ENCODE measurements at places on chromosomes 2 and 18.

GRCh38 chr2:73172963-73173362 lies 29.4 kb upstream of the NOTO start:
- DNase-seq = no peak

GRCh38 chr2:99822474-99823207 lies 319.7 kb downstream of the AFF3 start:
- DNase-seq = no peak

DNA sequence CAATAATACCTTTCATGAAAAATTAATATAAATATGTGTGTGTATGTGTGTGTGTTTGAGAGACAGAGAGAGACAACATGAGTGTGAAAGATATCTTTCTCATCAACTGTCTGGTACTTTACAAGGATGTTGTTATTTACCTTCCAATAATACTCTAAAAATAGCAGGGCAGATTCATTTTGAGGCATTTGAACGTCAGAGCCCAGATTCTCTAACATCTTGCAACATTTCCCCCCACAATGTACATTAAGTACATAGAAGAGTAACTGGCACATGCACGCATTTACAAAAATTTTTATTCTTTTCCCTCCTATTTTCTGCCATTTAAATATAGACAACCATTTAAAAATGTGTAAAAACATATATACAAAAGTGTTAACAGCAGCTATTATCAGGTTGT lies 100.9 kb downstream of the PID1 start:
- DNase-seq = no peak

DNA sequence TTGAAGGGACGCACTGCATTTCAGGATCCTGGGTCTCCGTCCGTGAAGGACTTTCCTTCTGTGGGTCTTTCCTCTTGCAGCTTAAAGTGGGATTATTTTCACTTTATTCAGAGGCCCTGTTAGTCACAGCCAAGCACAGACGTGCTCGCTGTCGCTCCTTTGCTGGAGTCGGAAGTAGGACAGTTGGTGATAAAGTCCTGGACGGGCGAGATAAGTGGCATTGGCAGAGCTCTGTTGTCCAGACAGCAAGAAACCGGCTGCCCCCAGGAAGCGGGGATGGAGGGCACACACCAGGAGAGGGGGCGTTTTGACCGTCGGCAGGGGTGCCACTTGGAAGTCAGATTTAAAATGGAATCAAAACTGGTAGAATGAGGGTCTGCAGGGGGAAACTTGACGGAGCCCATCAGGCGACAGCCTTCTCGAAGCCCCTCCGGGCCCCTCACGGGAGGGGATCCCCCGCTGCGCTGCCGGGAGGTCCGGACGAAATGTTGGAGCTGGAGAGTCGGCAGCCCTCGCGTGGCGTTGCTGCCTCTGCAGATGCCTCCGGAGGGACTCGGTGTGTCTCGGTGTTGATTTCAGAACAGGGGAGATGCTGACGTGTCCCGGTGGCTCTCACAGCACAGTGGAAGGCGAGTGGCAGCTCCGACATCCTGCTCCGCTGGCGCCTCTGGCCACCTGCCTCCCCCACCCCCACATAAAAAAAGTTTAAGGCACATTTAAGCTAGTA lies 124.2 kb downstream of the NFATC1 start:
- peak; percentile 30 for DNase-seq

DNA sequence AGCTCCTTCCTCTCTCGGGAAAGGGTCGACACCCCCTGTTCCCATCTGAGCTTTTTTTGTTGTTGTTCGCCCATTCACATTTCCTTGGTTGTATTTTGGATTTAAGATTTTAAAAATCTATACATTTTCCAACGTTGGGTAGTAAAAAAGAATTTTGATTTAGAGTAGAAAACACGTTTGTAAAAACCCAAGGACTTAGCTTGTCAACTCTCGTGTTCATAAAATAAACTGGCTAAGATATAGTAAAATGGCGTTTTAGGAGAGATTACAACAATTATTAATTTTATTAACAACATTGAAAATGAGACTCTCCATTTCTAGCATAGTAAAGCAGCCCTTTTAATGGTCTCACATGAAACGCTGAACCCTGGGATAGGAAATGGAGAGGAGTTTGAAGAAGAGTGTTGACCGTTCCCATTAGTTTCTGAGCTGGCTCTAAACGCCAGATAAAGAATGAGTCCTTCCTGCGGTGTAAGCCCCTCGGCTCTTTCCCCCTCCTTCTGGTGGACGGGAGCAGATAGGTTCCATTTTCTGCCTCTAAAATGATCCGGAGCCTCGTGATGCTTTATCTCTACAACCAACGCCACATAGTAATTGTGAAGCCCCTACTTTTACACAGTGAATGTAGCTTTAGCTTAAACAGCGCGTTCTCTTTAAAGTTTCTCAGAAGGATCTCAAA lies 24.0 kb upstream of the ZNF516 start:
- DNase-seq = peak; percentile 74

DNA sequence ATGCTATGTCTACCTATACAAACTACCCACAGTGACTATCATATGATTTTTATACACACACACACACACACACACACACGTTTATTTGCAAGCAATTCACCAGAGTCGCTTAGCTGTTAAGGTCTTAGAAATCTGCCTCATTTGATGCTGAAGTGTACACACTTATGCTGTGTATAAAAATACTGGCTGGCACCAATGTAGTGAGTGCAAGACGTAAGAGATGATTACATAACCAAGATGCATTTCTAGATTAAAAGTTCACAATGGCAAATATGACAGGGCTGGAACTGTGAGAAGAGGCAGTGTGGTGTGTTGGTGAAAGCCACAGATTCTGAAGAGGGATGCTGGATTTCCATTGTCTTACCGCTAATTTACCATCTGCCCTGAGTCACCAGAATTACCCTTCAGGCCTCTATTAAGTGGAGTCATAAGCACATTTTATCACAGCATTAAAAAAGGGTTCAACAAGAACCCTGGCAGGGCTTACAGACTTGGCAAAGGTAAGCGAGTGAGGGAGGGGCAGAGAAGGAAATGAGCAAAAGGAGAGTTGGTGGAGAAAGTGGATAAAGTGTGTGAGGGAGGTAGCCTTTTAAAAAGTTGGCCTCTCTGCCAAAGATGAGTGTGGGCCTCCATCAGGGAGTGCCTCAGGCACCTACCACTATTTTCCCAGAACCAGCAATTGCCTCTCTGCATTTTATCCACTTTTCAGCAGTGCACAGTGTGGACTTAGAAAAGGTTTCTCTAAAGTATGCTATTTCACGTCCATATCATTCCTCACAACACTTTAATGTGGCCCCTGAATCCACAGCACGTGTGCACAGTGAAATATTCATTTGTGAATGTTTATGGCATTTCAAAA lies 21.5 kb downstream of the MEIS1 start:
- no peak for DNase-seq

DNA sequence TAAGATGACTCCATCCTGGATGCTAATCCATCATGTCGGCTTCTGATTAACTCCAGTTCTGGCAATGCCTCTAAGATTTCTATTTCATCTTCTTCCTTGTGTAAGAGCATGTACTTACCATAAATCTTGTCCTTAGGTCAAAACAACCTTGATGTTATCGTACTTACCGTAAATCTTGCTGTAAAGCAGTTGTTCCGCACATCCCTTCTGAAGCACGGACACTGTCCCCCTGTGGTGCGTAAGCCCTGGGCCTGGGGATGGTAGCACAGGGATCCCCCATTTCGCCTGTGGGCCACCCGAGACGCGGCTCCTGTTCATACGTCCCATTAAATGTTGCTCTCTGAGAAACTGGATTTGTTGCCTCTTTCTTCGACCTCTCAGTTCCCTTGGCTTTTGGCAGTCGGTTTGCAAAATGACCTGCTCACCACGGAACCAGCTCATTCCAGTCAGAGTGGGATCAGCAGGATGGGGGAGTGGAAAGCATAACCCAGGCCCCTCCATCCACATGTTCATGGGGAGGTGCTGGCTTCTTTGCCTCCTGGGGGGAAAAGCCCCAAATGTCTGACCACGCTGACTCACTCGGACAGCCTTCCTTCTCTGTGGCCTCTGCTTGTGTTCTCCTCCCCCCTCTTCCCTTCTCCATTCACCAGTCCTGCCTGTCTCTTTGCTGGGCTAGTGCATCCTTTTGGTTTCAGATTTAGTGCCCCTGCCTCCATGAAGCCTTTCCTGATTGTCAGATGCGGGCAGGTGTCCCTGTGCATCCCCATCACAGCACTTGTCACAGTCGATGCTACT lies 49.9 kb downstream of the RAB31 start:
- no peak for DNase-seq

DNA sequence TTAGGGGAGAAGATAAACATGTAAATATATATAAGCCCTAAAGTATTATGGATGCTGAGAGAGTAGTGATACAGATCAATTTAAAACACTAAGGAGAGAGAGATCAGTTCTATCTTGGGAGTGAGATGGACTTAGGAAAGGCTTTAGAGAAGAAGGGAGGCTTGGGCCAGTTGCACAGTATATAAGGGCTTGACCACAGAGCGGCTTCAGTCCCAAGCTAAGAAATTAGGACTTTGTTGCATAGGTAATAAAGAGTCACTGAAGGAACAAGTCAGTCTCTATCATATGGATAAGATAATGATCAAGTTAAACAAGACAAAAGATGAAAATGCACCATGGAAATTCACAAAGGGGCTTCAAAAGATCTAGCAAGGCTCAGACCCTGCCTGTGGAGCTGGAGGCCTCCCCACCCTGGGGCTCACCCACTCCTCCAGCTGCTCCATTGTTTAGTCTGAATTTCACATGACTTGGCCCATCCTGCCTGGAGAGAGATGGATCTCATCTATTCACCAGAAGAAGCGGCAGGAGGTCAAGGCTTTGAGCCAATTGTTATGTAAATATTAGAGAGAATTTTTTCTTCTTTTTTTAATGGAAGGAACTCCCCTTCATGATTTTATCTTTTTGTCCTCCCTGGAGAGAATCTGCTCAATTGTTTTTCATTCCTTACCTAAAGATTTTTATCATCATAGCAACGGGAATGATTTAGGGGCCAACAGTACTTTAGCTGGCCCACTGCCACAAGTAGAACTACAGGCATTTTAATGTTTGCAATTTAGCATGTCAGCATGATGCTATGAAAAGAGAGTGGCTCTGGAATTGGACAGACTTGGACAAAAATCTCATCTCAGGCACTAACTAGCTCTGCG lies 44.0 kb downstream of the GYPC start:
- no peak for DNase-seq

- no peak for DNase-seq
Observed at GRCh38 chr2:126990605-126991532, 92.2 kb downstream of the TEX51 start.

DNA sequence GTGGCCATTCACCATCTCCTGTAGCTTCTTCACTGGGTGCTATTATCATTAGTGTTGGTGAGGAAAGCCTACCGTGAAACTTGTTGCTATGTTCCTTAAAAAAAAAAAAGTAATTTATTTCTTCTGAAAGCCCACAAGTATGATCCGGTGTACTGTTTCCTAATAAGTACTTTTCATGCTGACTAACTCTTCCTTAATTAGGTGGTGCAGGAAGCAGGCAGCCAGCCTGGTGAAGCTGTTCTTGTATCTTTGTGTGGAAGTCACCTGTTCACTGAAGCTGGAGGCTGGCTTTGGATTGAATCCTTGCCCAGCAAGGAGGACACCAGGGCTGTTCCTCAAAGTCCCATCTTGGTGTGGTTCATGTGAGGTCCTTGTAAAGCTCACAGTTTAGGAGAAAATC lies 321.7 kb upstream of the THSD7B start:
- DNase-seq = no peak

DNA sequence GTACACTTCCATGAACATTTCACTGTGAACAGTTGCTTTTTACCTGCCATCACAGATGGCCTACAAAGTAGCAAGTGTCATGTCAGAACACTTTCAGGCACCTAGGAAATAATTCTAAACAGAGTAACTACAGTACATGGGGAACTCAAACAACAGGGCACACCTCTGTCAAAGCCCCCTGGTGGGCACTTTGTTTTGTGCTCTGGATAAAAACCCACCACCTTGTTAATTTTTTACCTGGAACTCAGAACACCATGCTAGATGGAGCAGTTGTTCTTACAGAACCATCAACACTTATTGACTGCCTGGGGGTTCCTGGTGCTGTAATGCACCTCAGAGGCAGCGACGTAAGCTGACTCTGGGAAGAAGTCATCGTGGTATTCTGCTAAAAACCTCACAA lies 2.3 kb downstream of the MSL3B start:
- DNase-seq = no peak

GRCh38 chr2:199902486-199903110 lies 8.5 kb upstream of the C2orf69 start:
- DNase-seq = no peak

DNA sequence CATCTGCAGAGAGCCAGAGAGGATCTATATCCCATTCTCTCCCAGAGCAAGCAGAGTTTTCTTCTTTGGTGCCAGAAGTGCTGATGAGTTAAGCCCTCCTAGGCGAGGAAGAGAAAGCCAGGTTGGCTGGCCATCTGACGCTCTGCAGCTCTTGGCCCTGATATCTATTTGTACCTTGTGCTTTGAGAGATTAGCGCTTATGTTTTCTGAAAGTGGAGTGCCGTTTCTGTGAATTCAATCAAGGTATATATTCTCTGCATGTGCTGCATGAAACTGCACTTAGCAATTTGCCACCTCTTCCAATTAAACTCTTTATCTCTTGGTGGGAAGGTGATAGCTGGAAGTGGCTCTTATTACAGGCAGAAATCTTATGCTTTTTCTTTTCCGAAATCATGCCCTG lies 177.5 kb downstream of the LPIN1 start:
- DNase-seq = peak; percentile 72

DNA sequence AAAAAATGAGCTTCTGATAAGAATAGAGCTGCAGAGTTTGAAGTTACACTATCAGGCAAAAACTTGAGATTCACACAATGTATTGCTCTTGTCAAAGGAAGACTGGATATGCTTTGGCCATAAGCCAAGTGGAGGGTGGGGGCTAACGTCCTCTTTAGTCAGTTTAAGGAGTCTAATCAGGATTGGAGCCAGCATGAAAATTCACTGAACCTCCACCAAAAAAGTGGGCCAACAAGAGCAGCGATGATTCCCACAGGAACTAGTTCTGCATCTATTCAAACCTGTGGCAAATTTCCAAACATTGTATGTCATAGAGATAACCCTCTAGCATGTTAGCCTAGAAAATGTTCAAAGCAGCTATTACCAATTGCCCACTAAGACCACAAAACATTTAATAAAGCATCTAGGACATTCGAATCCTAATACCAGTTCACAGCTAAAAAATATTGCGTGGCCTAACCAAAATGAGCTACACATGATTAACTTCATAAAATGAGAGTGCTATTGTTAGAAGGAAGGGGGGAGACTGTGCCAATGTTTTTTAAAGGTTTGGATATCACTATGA lies 43.5 kb upstream of the TMEM247 start:
- DNase-seq = no peak
